ENCODE measurements at places on chromosomes 7 and 10.

GRCh38 chr10:33331379-33331694, 3.1 kb downstream of the NRP1 start:
- DNase-seq, result no peak

GRCh38 chr7:156220701-156221100, 408.4 kb upstream of the SHH start:
- DNase-seq, result no peak

- no peak for DNase-seq
Observed at GRCh38 chr7:136087881-136088280, 110.7 kb upstream of the MTPN start.

DNA sequence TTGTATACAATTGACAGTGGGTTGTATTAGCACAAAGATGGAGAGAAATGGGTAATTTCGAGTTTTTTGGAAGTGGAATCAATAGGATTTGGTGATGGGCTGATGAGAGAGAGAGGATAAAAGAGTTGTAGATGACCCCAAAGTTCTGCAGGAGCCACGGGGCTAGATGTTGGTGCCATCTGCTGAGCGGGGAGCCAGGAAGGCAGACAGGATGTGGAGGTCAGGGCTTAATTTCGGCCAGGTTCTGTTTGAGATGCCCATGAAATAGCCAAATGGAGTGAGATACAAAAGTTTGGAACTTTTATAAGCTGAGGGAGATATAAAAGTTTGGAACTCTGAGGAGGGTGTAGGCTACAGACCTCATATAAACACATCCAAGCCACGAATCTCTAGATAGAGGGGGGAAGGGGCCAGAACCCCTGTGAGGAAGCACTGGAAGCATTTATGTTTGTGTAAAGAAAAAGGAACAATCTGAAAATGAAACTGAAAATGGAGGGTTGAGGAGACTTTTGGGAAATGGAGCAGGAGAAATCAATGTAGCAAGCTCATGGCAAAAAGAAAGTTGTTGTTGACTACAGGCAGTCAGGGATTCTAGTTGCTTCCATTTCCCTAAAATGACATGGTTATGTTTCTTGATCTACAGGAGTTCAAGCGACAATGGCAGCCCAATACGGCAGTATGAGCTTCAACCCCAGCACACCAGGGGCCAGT, 2.2 kb downstream of the GIMAP4 start:
- DNase-seq, result no peak

- no peak for DNase-seq
Observed at GRCh38 chr7:138515001-138515528, 55.0 kb downstream of the TRIM24 start.

GRCh38 chr7:77252506-77252905, 52.9 kb upstream of the FGL2 start:
- DNase-seq, result no peak

GRCh38 chr7:1300206-1300605, 67.5 kb downstream of the UNCX start:
- no peak for DNase-seq

DNA sequence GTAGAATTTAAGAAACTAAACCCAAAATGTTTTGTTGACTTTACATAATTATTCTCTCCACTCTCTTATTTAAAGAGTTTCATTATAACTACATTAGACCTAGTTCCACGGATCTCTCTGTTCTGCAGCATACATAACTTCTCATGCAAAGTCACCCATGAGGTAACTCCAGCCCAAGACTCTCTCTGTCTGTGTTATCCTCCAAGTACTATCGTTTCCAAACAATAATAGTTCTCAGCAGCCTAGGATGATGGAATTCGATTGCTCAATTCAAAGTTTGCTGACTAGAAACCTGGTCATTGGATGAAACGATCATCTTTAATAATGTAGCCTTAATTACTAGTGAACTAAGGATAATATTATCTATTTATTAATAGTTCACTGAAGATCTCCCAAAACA, 203.1 kb upstream of the PTN start:
- DNase-seq, result no peak

DNA sequence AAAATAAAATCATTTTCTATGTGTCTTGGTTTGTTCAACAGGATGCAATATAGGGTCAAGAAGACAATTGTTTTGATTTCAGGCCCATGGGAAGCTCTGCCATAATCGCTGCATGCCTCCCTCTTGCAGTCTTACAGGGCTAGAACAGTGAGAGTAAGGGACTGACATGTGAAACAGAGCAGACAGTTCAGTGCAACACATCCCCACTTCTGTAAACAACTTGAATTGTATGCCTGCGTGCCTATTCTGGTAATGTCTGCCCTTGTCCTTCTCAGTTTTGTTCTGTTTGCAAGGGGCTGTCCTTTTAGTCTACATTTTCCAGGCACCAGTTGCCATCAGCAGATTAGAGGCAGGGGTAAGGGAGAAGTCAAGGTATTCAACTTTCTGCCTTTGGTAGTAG, 34.8 kb upstream of the GPR37 start:
- no peak for DNase-seq

DNA sequence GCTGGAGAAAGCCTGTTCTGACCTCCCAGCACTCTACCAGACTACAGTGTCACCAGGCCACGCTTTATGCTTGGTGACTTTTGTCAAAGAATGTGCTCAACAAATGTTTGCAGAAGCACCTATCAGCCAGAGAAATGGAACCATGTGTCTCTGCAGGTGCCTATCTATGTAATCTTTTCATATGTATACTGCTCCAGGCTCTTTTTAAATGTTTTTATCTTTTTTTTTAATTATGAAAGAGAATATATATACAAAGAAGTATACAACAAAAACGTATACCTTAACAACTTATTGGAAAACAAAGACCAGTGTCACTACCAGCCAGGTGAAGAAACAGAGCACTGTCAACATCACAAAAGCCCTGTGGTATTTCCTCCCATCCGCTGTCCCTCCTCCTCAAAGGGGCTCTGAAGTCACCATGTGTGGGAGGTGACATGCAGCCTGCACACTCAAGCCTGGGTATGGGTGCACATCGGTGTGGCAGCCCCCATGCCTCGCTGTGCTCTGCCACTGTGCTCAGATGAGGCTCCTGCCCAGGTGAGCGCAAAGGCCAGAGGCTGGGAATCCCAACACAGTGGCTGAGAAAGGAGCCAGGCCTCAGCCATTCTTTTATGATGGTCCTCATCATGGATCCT, 120.6 kb downstream of the CLEC2L start:
- no peak for DNase-seq

DNA sequence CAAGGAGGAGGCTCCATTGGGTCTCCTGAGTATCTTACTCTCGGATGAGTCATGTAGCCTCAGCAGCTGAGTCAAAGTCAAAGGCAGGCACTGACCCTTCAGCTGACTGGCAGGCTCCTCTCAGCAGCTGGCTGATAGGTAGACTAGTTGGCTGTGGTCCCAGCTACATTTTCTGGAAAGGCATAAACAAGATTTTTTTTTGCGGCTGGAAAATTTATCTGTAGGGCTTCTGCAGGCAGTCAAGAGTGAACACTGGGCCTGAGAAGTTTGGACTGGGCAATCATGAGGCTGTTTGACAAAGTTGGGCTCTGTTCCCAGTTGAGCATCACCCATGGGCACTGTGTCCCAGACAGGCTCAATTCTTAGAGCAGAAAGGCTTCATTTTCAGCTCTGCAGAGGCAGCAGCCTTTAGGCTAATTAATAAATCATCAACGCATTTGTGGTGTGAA, 796.2 kb downstream of the CCSER2 start:
- no peak for DNase-seq

Measured in CD8-positive, alpha-beta memory T cell (primary cell).